ENCODE measurements at places on chromosomes 5 and 9.

DNA sequence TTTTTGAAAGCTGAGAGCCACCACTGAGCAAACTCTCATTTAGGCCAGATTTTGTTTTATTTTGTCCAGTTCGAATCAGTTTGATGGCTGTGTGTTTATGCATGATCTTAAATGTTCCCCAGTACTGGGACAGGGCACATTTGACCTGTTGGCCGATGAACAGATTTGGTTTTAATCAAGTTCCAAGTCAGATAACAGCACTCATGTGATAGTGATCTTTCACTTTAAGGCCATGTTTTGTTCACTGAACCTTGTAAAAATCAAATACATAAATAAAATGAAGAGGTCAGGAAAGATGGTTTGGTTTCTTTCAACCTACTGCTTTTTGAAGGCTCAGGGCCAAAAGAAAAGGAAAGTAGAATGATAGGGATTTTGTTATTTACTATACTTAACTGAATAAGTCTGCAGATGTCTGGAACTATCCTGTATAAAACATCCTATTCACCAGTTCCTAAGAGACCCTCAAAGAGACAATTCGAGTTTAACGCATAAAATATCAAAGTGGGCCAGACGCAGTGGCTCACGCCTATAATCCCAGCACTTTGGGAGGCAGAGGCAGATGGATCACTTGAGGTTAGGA is 77.2 kb downstream of the PGM5 start:
- DNase-seq: no peak

DNA sequence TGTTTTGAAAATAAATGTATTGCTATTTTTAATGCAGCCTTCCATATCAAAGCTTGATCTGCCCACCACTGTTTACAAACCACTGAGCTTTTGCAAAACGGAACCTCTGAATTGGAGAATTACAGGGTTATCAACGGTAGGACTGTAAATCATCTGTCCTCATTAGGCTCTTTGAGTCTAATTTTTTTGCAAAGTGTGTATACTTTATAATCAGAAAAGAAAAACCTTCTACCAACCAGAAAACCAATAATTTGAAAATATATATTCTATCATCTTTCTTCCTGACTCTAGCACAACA is 6.8 kb upstream of the SLC2A8 start:
- DNase-seq: no peak

GRCh38 chr5:88688984-88689667 is 193.9 kb downstream of the MEF2C start:
- no peak for DNase-seq

DNA sequence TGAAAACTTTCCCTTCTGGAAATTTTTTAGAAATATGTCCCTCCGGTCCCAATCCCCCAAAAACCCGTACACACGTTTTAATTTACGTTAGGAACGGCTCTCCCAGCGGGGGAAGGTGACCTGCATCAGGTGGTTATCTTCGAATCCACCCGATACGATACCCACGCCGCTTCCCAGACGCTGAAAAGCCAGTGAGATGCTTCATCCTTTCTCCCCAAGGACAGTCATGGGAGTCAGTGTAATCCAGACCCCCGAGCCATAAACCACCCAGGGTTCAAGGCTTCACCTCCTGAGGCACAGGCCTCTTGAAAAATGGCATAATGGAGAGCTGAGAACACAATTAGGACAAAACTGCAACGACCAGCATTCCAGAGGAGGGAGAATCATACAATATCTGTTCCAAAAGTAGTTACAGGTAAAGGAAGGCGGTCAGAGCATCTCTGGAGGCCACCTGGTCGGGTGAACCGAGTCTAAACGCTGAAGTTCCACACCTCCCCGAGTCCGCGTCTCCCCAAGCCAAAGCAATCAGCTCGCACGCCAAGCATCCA is 857 bp downstream of the FAM169A start:
- DNase-seq: no peak

- DNase-seq: no peak
Observed at GRCh38 chr5:16776611-16777251, 159.4 kb downstream of the MYO10 start.
